ENCODE measurements at places on chromosomes 7 and 10.

- DNase-seq = no peak
Observed at GRCh38 chr7:84513061-84513460, 318.5 kb upstream of the SEMA3A start.

DNA sequence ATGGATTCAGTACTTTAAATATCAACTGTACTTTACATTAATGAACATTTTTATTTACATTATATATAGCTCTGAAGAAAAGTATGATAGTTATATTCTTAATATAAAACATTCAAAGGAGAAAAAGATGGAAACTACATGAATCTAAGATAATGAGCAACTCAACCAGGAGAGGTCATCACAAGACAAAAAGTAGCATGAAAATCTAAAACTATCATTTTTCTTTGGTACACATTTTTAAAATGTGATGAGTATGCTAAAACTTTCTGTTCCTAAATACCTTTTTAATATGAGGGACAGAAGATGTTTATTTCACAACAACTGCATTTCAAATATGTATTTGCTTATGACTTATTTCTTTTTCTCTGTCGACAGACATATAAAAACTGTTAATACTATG, 2.4 kb downstream of the CNTNAP2 start:
- DNase-seq = no peak

DNA sequence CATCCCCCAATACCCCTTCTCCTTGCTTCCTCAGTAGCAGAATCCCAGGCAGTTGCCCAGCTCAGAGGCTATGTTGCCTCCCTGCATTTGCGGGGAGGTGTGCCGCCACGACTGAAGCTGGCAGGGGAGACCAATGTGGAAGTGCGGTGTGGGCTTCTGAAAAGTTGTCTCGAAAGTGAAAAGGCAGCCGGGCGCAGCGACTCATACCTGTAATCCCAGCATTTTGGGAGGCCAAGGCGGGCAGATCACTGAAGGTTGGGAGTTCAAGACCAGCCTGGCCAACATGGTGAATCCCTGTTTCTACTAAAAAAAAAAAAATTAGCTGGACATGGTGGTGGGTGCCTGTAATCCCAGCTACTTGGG, 15.9 kb upstream of the PFKFB3 start:
- DNase-seq = no peak

DNA sequence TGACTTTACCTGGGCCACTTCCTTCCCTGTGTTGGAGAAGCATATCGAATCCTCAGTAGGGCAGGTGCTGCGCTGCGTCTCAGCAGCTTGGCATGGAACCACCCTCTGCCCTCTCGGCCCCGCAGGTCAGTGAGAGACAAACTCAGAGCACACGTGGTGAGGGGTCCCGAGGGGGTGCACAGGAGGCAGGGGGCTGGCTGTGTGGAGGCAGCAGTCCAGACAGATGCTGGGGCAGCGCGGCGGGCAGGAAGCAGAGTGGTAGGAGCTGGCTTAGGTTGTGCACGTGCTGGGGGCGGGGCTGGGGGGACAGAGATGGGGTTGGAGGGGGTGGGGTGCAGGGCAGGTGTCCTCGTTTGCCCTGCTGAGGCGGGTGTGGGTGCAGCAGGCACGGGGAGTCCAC, 33.1 kb downstream of the NUB1 start:
- no peak for DNase-seq

DNA sequence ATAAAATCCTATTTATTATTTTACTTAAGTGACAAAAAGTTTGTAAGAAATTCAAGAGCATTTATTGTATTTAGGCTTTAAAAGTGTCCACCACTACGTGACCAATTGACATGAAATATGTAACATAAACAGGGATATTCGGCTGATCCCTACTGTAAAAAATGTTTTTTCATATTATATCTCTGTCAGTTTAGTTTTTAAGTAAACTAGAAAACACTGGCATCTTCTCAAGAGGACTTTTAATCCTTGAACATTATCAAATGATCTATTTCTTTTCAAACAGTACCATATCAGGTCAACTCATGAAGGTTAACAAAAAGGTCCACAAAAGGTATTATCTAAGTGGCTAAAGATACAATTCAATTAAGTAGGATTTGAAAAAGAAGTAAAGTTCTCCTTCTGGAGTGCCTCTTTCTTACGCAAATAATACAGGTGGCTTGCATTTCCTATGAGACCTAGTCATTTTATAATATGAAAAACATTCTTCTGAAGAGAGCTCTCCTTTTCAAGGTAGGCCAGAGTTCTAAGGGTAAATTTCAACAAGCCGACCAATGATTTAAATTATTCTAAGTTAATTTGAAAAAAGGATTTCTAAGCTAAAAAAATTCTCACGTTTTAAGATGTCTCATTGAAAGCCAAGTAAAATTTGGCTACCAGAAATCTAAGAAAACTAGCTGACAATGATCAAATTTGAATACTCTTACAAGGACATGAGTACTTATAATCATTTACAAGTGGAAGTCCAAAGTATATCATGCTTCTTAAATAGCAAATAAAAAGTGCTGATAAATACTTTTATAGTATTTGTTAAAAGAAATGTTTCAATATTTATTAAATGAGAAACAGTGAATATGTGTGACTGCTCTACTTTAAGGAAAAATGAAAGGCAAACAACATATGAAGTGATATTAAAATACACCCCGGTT, 133.5 kb downstream of the NRBF2 start:
- no peak for DNase-seq

DNA sequence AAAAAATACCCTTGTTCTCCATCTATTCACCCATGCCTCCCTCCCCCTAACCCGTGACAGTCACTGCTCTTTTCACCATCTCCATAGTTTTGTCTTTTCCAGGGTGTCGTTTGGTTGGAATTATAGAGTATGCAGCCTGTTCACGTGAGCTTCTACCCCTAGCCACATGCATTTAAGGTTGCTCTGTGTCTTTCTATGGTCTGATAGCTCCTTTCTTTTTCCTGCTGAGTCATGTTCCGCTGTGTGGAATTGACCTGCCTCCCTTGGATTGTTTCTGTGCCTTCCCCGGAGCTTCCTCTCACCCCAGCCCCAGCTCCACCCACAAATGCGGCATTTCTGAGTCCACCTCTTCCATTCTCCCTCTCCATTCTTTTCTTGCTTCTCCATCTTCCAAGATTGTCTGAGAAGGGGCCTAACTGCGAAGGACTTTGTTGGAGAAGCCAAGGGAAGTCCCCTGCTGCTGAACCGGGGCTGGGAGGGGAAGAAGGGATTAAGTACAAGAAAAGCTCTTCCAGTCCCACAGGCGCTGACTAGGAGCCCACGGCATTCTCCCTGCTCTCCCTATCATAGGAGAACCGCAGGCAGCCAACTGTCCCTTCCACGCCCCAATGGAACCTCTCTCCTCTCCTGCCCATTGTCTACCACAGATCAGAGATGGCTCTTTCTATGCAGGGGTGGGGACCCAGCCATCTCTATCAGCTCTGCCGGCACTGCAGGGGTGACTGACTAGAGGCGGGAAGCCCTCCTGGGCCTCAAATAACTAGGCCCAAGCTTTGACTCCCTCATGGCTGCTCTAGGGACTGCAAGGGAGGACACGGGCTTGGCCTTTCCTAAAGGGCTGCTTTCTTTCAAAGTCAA, 87.5 kb upstream of the ANLN start:
- no peak for DNase-seq

GRCh38 chr7:141575164-141575563, 24.0 kb downstream of the AGK start:
- no peak for DNase-seq

GRCh38 chr10:49302088-49302487, 3.1 kb downstream of the C10orf71 start:
- DNase-seq = no peak

- no peak for DNase-seq
Observed at GRCh38 chr7:113321201-113321600, 202.8 kb upstream of the SMIM30 start.

DNA sequence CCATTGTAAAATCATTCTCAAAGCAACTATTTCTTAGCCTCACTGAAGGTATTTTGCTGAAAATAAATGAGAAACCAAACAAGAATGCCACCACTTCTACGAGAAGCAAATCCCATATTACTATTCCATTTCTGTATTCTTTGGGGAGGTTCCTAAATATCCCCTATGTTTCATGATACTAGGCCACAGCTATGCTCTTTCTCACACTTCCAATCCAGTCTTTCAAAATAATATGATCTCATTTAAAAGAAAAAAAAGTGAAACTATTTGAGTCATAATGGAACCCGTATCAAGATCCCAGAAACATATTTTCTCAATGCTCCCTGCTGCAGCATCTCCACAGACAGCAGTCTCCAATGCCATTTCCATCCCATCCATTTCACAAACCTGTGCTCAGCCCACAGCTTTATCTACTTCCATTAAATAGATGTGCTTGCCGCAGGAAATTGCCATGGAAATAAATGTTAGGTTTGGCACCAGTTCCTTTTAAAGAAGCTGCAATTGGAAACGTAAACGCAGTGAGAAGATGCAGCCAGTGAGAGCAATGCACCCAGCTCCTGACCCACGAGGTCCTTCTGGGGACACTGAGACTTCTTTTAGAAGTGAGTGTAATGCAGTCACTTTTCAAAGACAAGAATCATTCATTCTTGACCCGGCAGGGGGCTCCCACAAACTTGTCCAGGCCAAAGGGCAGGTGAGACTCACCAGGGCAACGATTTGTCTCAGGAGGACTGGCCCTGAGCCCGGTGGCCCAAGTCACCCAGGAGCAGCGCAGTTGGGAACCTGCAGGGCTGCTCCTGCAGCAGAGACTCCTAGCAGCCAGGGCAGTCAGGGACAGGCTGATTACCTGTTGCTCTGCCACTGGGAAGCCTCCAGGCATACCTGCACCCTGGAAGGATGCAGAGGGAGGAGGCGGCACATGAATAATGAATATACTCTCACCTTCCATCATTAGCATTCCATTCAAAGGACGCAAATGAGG, 99.6 kb downstream of the C10orf90 start:
- no peak for DNase-seq

- no peak for DNase-seq
Observed at GRCh38 chr10:10923029-10923651, 94.5 kb upstream of the CELF2 start.

DNA sequence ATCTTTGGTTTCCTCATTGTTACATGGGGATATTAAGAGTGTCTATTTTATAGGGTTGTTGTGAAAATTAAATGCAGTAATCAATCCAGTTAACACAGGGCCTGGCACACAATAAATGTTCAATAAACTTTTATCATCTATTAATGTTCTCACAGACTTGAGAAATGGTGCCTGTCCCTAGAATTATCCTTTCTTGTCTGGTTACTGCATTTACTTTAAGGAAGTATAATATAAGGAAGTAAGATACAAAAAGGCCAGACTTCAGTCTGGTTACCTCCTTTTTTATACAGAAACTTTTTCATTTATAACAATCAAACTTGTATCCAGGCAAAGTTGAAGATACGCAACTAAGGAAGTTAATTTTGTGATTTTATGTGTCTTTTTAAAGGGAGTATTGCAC, 117.0 kb downstream of the LHFPL3 start:
- no peak for DNase-seq

DNA sequence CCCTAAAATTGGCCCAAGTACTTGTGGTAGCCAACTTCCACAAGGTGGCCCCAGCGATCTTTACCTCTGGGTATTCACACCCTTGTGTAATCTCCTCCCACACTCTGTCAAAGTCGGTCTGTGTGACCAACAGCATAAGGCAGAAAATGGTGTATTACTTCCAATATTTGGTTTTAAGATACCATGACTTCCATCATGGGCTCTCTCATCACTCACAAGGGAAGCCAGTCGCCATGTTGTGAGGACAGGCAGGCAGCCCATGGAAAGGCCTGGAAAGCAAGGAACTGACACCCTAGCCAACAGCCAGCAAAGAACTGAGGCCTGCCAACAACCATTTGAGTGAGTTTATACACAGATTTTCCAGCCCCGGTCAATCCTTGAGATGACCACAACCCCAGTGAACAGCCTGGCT, 91.0 kb upstream of the KMT2E start:
- DNase-seq = peak; percentile 53

DNA sequence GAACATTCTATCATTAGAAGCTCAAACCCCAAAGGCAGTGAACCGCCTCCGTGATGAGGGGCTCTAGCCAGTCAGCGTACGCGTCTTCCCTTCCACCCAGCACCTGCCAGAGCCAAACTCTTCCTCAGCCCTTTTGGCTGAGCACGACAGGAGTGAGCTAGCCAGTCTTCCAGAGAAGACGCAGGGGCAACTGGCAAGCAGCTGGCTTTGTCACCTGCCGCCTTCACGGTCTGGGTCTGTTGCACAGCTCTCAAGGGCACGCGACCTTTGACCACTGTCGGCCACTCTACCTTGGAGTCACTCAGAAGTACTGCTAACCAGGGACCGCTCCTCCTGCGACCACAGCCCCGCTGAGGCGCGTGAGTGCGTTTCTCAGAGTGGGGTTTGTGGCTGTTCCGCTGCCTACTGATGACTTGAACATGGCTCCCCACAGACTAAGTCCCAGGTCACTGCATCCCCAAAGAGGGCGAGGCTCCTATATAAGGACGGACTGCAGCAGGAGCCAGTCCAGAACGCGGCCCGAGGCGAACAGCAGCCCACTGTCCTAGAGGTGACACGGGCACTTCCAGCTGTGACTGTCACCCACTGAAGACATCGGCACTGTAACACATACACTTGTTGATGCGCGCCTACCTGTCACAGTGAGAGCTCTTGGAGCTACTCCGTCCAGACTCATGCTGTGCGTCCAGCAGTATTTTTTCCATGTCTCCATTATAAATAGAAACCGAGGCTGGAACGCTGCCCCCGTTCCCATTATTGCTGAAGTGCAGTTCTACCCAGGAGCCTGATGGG, 8.4 kb downstream of the BNIP3 start:
- no peak for DNase-seq

GRCh38 chr10:17607603-17608332, 9.4 kb downstream of the HACD1 start:
- DNase-seq = no peak

DNA sequence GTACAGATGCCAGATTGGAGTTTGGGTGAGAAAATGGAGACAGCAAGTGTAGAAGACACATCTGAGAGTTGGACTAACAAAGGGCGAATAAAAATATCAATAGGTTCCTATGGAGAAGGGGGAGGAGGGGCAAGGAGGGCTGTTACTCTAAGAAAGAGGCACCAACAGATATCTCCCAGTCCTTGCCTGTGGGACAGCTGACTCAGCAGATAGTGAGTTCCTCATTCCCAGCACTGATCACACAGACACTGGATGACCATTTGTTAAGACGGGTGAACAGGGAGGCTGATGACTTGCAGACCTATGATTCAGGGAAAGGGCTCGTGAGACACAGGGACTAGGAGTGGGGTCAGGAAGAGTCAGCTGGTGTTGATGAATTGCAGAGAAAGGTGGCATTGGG, 5.7 kb upstream of the PRR15 start:
- DNase-seq = no peak

GRCh38 chr7:47221826-47222225, 360.1 kb downstream of the TNS3 start:
- no peak for DNase-seq
